Activated CD8-positive, alpha-beta memory T cell treated with anti-CD3 and anti-CD28 coated beads for 1 hour (primary cell): ENCODE measurements at places on chromosomes 2 and 18.

DNA sequence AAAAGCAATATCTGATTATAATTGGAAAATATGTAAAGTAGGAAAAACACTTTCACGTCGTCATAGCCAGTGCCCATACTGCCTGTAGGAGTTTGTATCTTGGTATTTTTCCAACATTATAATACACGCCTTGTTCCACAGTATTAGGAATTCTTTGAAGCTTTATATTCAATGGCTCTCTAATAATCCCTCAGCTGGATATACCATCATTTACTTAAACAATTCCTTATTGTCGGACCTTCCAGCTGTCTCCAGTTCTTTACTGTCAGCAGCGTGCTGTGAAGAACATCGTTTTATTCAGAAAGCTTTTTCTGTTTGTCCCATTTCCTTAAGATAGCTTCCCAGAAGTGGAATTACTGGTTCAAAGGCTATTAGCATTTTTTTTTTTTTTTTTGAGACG lies 31.7 kb downstream of the ATP6V1C2 start:
- DNase-seq, result no peak

- no peak for DNase-seq
Measured at GRCh38 chr18:39692367-39693015, 2126.9 kb upstream of the CELF4 start.

- no peak for DNase-seq
Measured at GRCh38 chr2:218501665-218502064, 66.5 kb downstream of the USP37 start.

GRCh38 chr2:239991689-239992314 lies 33.3 kb downstream of the NDUFA10 start:
- DNase-seq, result no peak

- no peak for DNase-seq
Measured at GRCh38 chr2:22907330-22907729, 477.6 kb upstream of the KLHL29 start.

- DNase-seq, result no peak
Measured at GRCh38 chr2:190564838-190565237, 30.3 kb upstream of the NEMP2 start.

DNA sequence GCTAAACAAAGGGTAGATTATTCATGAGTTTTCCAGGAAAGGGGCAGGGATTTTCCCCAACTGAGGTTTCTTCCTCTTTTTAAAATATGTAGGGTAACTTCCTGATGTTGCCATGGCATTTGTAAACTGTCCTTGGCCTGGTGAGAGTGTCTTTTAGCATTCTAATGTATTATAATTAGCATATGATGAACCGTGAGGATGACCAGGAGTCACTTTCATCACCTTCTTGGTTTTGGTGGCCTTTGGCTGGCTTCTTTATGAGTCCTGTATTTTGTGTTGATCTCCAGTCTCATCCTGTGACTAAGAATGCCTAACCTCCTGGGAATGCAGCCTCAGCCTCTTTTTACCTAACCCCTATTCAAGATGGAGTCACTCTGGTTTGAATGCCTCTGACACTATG lies 391.0 kb upstream of the LINC00305 start:
- DNase-seq, result no peak

- DNase-seq, result no peak
Measured at GRCh38 chr2:191038241-191038725, 24.3 kb upstream of the STAT1 start.

- DNase-seq, result no peak
Measured at GRCh38 chr2:74332550-74333174, 10.6 kb downstream of the SLC4A5 start.

- peak; percentile 9 for DNase-seq
Measured at GRCh38 chr18:46343931-46344372, 239.8 kb downstream of the HAUS1 start.

DNA sequence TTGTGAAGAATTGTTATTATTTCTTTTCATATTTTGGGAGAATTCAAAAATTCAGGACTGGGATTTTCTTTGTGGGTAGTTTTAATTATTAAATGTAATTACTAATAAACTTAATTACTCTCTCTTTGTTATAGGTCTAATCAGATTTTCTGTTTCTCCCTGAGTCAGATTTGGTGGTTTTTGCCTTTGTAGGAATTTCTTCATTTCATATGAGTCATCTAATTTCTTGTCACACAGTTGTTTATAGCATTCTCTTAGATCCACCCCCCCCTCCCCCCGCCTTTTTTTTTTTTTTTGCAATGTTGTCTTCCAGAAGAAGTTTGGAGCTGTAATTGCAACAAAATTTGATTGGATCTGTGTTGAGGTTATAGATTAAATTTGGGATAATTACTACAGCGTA lies 26.0 kb upstream of the GALR1 start:
- DNase-seq, result no peak

- no peak for DNase-seq
Measured at GRCh38 chr18:26689226-26689879, 141.0 kb upstream of the KCTD1 start.

- no peak for DNase-seq
Measured at GRCh38 chr2:36485521-36485920, 112.4 kb downstream of the FEZ2 start.

GRCh38 chr2:76447294-76447693 lies 736.6 kb upstream of the GCFC2 start:
- no peak for DNase-seq

DNA sequence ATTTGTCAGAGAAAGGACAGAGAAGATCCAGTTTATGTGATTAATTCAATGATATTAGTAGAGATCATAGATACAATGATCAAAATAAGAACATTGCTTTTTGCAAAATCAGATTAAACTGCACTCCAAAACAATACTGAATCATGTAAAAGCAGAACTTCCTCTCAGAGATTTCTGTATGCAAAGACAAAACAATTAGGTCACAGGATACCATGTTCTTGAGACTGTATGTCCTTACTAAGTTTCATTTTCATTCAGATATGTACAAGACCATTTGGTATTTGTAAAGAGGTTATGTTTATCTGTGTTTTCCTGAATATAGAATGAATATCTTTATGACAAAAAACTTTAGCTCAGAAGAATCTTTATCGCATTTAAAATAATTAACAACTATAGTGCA lies 161.8 kb downstream of the DLGAP1 start:
- no peak for DNase-seq

- no peak for DNase-seq
Measured at GRCh38 chr2:163011000-163011399, 172.4 kb upstream of the KCNH7 start.

- DNase-seq, result no peak
Measured at GRCh38 chr2:24691806-24692205, 101.4 kb downstream of the PTRHD1 start.

DNA sequence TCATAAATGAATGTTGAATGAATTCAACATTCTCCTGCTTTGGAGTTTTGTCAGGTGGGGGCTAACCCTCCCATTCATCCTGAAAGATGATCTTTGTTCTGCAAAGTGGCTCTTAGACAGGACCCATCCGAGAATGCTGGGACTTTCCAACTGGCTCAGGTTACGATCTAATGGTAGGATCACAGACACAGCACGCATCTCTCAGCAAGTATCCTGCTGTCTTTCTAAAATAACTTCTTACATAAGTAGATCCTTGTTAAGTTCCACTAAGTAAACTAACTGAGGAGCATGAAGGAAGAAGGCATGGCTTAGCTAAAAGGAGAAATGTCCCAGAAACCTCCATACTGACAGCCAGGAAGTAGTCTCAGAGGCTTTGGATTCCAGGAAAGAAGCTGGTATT lies 23.7 kb downstream of the CYP27A1 start:
- no peak for DNase-seq

GRCh38 chr2:31214444-31214915 lies 2.8 kb downstream of the CAPN14 start:
- DNase-seq, result no peak

GRCh38 chr2:224776795-224777558 lies 60.8 kb upstream of the CCDC195 start:
- DNase-seq, result no peak

GRCh38 chr18:5197032-5197434 lies at the start of gene AKAIN1:
Gene AKAIN1, minus strand, starts transcription at chr18:5197257. Its CDS starts 204 bp downstream, at chr18:5197053.
- no peak for DNase-seq

DNA sequence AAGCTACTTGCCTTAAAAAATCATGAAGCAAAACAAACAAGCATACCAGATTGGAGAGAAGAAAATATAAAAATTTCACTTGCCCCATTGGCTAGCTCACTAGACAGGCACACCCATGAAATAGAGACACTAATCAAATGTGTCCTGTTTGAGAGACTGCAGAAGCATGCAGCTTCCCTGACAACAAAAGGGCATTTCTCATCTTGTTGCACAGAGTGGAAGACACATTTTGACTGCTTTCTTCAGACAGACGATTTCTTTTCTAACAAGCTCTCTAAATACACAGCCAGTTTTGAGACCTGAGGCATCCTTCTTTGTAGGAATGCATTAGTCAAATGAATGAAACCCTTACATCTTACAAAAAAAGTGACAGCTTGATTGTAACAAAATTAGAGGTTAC lies 1558.6 kb upstream of the NXPH2 start:
- DNase-seq, result no peak

- DNase-seq, result no peak
Measured at GRCh38 chr2:223196331-223196730, 144.3 kb downstream of the KCNE4 start.

DNA sequence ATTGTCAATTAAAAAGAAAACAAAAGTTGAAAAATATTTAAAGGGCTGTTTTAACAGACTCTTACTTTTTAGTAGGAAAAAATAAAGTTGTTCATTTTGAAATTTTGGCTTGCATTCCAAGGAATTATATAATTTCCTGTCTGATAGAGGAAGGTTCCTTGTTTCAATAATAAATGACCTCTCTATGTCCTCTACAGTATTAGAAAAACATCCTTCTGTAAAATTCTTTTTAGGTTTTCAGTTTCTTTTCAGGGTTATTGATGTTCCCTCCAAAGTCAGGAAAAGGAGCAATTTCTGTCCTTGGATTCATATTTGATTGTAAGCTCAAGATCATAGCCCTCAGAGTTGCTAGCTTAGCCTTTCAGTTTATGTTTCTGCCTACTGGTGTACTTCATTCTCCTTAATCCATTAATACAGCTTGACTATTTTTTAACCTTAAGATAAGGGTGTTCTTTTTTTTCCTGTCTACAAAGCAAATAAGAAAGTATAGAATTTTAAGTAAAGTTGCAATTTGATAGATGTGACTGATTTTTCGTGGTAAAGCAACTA lies 125.2 kb upstream of the COL3A1 start:
- DNase-seq, result no peak

GRCh38 chr2:42351864-42352263 lies 9.2 kb downstream of the COX7A2L start:
- no peak for DNase-seq

GRCh38 chr2:174014011-174014698 lies 49.0 kb upstream of the SP3 start:
- no peak for DNase-seq

DNA sequence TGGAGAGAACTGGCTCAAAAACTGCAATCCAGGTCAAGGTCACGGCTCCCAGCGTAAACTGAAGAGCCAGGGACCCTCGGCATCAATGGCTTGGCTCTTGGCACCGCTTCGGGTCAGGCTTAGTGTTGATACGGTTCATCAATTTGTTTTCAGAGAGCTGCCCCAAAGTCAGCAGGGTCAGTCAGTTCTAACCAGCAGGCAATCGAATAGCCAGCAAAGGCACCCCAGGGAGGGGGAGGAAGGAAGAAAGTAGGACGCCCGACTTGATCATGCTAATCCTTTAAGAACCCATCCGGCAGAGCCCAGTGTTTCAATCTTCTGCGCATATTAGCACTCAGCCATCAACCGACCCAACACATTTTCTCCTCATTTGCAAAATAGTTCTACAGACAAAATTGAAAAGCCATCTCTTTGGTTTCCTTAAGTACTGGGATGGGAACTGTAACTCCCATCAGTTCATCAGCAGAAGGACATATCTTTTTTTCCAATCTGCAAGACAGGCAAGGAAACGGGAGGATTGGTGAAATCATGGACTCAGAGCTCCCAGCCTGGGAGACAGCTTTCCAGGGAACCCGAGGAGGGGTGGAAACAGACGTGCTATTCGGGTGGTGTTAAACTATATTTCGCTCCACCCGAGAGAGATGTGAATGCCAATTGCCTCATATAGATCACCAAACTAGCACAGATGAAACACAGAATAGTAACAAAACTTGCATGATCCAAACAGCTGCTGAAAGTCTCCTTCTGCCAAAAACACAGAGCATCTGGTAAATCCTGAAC lies 40.7 kb upstream of the CABLES1 start:
- no peak for DNase-seq

GRCh38 chr2:165952741-165953211 lies 800 bp downstream of the TTC21B start:
- DNase-seq, result no peak

- DNase-seq, result no peak
Measured at GRCh38 chr2:70939839-70940580, 4.3 kb downstream of the ATP6V1B1 start.

GRCh38 chr2:145644820-145645302 lies 1124.9 kb upstream of the ZEB2 start:
- DNase-seq, result no peak

GRCh38 chr18:61679836-61680235 lies 213.0 kb downstream of the RNF152 start:
- DNase-seq, result no peak

DNA sequence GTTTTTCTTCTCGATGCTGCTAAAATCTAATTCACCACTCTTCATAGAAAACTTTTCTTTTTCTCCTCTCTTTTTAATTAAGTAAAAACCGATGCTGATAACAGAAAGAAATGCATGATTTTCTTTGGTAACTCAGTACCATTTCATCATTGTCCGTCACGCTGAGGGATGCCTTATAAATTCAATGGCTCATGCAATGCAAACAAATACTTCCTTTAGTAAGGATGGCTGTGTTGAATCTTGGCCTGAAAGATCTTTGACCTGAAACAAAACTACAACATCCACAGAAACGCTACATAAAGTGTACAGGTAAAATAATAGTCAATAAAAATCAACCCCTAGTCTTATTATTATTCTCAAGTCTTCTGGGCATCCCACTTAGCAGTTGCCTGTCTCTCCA lies 261.4 kb downstream of the SLC8A1 start:
- no peak for DNase-seq

- DNase-seq, result no peak
Measured at GRCh38 chr2:161650116-161651015, 26.1 kb downstream of the SLC4A10 start.

GRCh38 chr2:132441051-132441450 lies 24.4 kb downstream of the GPR39 start:
- no peak for DNase-seq

GRCh38 chr2:16067866-16068551 lies 127.7 kb downstream of the MYCN start:
- DNase-seq, result no peak

DNA sequence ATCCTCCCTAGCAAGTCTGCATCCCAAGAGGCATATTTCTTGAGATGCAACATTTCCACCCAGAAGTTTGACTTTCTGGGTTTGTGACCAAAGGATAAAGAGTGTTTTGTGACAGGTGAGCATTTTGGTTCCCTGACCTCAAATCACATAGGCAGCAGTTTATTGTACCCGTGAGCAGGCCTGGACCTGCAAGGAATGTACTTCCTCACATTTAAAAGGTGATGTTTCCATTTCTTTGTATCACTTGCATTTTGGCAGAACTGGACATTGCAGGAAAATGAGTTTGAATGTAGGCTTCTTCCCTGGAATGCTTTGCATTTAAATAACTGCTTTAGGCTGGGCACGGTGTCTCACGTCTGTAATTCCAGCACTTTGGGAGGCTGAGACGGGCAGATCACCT lies 160.7 kb downstream of the ALPK2 start:
- no peak for DNase-seq
